ENCODE measurements at places on chromosomes 3 and 15.

DNA sequence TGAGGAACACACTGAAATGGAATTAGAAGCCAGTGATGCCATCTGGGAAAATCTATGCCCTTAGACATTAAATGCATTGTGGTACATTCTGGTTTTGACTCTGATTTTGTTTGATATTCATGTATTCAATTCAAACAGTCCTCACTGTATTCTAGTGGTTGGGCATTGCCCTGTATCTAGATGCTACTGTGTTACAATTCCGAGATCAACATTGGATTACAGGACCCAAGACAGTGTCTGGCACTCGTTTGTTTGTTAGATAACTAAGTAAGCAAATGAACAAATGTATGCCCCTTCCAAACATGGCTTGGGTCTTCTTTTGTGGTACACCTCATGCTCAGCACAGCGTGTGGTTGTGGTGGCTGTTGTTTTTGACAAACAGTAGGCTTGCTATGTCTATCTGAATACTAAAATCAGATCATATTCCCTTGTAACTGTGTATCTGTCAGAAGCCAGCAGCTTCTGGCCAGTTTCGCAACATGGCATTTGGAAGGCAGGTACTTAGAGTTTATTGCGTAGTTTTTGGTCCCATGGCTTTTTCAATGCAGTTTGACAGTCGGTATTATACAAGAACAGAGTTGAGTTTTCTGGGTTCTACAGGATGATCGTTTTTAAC, 5.7 kb downstream of the FILIP1L start:
- DNase-seq = no peak

- no peak for DNase-seq
Observed at GRCh38 chr3:50010959-50011358, 71.0 kb downstream of the RBM6 start.

DNA sequence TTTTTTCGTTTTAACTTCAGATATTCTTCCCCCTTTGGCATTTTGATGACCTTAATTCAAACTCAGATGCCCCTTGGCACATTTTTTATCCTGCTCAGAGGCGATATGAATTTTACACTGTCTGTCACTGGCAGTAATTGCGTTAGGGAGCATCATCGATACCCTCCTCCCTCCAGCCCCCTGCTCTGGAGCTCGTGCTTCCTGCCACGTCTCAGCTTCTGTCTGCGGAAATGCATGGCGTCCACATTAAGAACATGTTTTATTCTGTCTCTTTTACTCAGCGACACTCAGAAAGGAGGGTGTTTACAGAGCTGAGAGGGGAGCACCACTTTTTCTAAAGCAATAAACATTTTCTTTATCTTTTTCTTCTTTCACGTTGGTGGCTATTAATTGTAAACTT, 254.2 kb downstream of the EBLN2 start:
- DNase-seq = no peak

GRCh38 chr3:183650554-183650953, 15.1 kb downstream of the KLHL24 start:
- DNase-seq = no peak

DNA sequence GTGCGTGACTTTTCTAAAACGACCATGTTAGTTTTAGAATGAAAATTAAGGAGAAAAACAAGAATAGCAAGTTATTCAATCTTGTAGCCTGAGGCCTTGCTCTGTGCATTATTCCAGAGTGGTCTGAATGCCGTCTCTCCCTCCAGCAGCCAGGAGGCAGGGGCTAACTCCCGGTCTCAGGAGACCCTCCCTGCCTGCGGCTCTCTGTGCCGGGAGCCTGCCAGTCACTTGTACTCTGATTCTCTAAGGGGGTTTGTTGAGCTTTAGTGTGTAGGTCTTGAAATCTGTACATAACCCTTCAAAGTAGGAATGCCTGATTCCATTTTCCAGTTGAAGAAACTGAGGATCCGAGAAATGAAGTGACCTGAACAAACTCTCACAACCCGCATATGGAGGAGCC, 97.3 kb downstream of the ARNT2 start:
- no peak for DNase-seq

- DNase-seq = no peak
Observed at GRCh38 chr15:39281094-39281493, 299.8 kb upstream of the THBS1 start.

DNA sequence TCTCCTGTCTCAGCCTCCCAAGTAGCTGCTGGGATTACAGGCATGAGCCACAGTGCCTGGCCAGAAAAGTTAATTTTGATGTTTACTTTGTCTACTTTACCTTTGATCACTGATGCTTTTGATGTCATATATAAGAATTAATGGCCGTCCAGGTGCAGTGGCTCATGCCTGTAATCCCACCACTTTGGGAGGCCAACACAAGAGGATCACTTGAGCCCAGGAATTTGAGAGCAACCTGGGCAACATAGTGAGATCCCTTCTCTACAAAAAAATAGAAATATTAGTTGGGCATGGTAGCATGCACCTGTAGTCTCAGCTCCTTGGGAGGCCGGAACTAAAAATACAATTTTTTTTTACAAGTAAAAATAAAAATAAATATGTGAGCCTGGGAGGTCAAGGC, 6.8 kb upstream of the INO80 start:
- DNase-seq = no peak

GRCh38 chr3:136543385-136543784, 208.8 kb downstream of the STAG1 start:
- DNase-seq = no peak

DNA sequence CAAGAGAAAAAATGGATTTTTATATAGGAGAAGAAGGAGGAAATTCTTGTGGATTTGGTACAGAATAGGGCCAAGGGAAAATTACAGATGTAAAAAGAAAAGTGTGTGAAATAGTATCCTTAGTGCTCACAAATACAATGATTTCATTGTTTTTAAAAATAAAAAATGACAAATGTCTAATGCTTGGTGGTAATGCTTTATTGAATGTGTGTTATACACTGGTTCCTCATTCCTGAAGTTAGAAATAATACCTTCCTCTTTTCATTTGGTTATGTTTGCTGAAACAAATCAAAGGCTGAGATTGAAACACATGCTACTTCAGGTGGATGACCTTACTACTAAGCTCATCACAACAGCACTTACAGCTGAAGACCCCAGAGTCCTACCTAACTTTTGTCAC, 37.7 kb upstream of the CCR2 start:
- no peak for DNase-seq
